ENCODE measurements at places on chromosomes 7 and 10.

DNA sequence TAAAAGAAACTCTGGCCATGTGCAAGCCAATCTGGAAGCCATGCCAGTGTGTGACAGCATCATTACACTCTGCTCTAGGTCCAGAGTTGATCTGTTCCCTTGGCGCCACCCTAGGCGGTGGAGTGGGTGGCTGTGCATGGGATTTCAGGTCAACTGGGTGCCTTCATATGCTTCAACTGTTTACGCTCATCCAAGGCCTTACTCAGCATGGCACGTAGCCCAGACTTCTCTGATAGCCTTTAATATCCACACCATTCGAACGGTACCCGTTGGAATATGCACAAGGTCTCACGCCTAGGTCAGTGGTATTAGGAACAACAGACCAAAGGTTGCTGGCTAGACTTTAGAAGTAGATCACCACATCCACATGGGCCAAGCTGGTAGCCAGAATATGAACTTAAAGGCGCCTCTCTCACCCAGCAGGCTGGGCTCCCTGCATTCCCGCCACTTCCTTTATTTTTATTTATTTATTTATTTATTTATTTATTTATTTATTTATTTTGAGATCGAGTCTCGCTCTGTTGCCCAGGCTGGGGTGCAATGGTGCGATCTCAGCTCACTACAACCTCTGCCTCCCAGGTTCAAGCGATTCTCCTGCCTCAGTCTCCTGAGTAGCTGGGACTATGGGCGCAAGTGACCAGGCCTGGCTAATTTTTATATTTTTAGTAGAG, 18.7 kb upstream of the ACHE start:
- DNase-seq, result no peak

GRCh38 chr10:14879928-14880193, 1.2 kb downstream of the SUV39H2 start:
- no peak for DNase-seq

DNA sequence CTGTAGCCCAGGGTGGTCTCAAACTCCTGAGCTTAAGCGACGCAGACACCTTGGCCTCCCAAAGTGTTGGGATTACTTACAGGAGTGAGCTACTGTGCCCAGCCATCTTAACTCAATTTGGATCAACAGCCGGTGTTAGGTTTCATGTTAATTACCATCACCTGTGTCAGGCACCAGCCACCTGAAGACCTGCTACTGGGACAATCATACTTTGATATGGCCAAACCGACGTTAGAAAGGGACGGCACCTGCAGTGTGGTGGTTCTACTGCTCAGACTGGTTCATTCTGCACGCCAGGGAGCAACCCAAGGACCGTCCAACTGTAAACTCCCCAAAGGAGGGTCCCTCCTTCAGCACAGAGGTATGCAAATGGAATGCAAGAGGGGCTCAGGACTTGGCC, 74.2 kb upstream of the CYTH3 start:
- no peak for DNase-seq

- DNase-seq, result no peak
Observed at GRCh38 chr7:140212100-140212881, 35.5 kb upstream of the KDM7A start.

- peak; percentile 79 for DNase-seq
Observed at GRCh38 chr10:69644658-69645295, 14.7 kb downstream of the FAM241B start.

GRCh38 chr10:58030208-58030607, 237.5 kb downstream of the IPMK start:
- no peak for DNase-seq

DNA sequence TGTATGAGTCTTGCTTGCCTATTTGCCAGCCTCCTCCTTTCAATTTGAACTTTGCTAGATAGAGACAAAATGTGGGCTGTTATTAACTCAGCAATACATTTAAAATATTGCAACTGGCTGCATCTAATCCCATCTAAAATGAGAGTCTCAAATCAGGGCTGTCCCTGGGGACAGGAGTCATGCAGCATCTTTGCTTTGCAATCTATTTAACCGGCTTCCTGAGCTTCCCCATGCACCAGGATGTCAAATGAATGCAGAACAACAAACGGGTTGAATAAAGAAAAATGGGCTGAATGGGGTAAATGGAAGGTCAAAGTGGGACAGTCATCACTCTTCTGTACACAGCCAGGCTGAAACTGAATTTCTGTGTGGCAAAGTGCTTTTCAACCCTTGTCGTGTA, 89.2 kb downstream of the AOAH start:
- DNase-seq, result no peak

GRCh38 chr10:128167926-128168520, 41.8 kb upstream of the MKI67 start:
- DNase-seq, result no peak

DNA sequence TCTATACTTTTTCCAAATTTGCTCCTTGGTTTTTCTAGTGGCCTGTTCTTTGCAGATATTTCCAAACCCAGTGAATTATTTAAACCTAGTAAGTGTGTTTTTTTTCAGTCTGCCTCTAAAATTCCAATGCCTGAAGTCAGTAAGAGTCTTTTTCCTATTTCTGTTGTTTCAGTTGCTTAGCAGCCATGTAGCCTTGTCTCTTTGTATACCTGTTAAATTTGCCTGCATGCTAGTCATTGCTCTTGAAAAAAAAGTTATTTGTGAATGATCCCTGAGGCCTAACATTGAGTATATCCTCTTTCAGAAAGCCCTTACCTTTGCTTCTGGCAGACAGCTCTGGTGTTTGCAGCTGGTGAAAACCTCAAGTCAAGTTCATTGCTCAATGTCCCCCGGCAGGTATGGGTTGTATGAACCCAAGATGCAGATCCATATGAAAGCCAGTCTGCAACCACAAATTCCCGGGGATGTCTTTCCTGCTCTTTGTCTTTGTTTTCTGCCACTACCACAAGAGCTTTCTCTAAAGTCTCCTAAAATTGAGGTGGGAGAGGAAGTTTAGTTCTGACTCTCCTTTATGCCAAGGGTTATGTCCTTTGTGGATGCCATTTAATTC, 35.7 kb downstream of the CH25H start:
- DNase-seq, result no peak

DNA sequence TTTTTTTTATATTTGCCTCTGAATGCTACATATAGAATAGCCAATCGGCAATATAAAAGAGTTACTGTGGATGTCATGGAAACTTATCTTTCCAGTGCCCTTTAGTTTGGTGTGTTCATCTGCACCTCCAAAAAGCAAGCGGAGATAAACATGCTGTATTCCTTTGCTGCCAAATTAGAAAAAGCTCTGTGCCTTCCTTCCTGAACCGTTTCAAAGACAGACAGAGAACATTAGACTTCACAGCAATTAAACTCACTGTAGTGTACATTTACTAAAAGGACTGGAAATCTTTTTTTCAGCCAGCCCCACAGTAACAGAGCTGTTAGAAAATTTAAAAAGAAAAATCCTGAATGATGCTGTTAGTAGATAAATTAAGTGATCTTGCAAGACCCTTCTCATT, 707.5 kb downstream of the LRMDA start:
- no peak for DNase-seq

GRCh38 chr7:42117201-42117600, 119.8 kb downstream of the GLI3 start:
- no peak for DNase-seq

- no peak for DNase-seq
Observed at GRCh38 chr10:97406064-97406463, 4.9 kb upstream of the RRP12 start.

- DNase-seq, result no peak
Observed at GRCh38 chr7:71857338-71857737, 554.8 kb downstream of the CALN1 start.

DNA sequence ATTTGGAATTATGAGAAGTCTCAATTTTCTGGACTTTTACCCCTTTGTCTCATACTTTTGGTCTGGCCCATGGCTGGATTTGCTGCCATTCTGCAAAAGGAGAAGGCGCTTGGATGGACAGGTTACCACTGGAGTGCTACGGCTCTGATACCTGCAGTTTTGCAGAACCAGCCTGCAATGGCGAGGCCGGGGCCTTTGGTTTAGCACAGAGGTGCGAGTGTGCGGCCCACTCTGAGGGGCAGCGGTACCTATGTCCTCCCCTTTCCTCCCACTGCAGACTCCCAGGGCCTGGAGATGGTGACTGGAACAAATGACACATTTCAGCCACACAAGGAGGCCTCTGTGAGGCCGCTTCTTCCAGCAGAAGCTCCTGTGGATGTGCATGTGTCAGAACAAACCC, 11.9 kb downstream of the ZNF777 start:
- no peak for DNase-seq

DNA sequence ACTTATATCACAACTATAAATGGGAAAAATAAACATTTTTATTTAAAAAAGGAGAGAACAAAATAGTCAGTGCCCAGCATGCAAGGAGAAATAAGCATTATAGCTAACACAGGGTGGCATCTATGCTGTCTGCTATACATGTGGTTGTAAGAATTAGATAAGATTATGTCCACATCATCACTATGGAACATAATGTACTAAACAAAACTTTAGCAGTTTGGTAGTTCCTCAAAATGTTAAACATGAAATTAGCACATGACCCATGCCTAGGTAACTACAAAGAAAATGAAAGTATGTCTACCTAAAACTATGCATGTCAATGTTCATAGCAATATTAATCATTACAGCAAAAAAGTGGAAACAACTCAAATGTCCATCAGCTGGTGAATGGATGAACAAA, 28.7 kb upstream of the RUFY2 start:
- no peak for DNase-seq

DNA sequence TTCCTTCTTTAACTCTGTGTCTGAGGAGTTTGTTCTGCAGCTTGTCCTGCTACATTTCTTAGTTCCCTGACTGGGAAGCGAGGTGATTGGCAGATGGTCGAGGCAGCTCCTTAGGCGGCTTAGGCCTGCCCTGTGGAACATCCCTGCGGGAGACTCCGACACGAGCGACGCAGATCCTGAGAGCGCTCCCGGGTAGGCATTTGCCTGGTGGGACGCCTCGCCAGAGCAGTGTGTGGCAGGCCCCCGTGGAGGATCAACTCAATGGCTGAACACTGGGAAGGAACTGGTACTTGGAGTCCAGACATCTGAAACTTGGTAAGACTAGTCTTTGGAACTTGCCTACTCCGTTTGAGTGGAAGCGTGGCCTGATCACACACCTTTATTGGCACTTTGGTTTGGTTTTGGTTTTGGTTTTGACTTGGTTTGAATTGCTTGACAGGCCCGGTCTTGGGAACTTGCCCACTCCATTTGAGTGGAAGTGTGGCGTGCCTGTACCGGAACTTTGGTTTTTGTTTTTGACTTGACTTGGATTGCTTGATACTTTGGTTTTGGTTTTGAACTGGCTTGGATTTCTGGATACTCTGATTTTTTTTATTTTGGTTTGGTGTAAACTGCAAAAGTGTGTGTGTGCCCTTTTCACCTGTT, 42.6 kb downstream of the MAP3K8 start:
- no peak for DNase-seq

- DNase-seq, result no peak
Observed at GRCh38 chr7:91187061-91187460, 77.2 kb upstream of the FZD1 start.

GRCh38 chr7:144907577-144907976, 71.7 kb upstream of the TPK1 start:
- no peak for DNase-seq

- DNase-seq, result no peak
Observed at GRCh38 chr10:36023939-36024338, 381.8 kb upstream of the FZD8 start.

GRCh38 chr10:11687357-11687771, 54.8 kb upstream of the ECHDC3 start:
- DNase-seq, result no peak

DNA sequence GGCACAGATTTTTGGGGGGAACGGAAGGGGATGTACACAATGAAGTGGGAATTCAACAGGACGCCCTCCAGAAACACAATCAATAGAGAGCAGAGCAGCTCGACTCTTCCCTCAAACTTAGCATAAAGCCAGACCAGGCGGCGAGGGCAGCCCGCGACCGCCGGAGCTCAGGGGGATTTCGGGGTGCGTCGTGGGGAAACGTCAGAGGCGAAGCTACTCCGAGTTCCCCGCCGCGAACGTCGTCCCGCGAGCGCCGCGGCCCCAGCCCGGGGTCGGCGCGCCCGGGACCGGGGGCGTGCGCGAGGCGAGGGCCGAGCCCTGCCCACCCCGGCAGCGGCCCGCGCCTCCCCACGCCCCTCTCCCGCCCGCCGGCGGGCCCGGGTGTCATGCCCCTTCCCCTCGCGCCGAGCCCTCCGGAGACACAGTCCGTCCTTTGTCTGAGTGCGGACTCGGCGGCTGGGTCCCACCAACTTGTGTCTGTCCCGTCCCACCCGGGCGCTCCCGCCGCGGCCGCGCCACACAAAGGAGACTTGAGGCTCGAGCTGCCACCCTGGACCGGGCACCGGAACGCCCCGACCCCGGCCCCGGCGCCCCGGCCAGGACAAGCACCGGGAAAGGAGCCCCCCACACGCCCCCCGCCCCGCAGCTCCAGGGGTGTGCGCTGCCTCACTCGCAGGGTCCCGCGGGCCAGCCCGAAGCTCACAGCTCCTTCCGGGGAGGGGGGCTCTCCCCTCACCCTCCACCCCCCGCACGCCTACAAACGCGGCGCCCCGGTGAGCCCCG, 634 bp downstream of the EZH2 start:
- peak; percentile 78 for DNase-seq

DNA sequence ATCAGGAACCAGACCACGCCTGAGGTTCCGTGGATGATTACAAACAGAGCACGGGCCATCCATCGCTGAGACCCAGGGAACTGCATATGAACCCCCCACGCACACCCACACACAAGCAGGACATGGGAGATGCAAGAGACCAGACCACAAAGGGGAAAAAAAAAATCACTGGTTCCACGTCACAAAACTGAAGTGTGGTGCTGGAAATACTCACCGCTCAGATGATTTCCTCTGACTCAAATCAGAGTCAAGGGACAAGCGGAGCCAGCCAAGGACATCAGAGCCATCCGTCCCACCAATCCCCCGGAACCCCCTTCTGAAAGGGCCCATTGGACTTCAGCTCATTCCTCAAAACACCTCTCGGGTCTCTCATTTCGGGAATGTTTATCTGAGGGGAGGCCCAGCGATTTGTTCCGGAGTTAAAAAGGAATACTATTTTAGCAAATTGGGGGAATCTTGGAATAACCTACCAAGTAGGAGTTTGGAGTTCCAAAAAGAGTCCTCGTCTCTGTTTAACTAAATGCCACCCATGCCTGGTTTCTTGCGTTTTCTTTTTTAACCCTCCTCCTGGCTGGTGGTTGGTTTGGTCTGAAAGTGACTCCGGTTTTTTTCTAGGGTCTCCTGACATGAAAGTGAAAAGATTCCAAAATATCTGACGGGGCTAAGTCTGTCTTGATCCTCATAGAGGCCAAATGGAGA, 15.0 kb downstream of the SNX8 start:
- DNase-seq, result peak; percentile 84

GRCh38 chr7:128757203-128757602, 18.0 kb downstream of the CALU start:
- no peak for DNase-seq

DNA sequence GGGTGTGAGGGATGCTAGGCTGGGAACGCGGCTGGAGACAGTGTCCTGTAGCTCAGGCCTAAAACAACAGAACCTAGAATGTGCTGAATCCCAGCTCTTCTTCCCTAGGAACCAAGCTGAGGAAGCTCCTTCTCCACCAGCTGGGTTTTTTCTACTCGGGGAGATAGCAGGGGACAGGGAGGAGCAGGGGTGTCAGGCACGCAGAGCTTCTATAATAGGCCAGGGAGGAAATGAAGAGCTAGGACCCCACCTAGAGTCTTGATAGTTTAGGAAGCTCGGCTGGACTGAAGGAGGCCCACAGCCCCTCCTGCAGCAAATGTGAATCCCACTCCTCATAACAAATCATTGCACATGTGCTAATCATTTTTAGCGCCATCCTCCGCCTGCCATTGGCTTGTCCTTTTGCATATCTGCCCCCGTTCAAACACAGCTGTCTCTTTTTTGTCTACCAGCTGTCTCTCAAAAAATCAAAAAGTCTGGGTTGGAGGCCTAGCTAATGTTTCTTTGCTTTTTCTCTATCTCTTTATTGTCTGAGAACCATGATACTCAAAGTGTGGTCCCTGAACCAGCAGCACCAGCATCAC, 24.1 kb upstream of the FAM180A start:
- DNase-seq, result no peak

Measured in upper lobe of right lung (tissue), 1 donor.